ENCODE measurements at places on chromosomes 4 and X.
A peak's percentile ranks its signal among the peaks of the same experiment; 100 is the strongest.

DNA sequence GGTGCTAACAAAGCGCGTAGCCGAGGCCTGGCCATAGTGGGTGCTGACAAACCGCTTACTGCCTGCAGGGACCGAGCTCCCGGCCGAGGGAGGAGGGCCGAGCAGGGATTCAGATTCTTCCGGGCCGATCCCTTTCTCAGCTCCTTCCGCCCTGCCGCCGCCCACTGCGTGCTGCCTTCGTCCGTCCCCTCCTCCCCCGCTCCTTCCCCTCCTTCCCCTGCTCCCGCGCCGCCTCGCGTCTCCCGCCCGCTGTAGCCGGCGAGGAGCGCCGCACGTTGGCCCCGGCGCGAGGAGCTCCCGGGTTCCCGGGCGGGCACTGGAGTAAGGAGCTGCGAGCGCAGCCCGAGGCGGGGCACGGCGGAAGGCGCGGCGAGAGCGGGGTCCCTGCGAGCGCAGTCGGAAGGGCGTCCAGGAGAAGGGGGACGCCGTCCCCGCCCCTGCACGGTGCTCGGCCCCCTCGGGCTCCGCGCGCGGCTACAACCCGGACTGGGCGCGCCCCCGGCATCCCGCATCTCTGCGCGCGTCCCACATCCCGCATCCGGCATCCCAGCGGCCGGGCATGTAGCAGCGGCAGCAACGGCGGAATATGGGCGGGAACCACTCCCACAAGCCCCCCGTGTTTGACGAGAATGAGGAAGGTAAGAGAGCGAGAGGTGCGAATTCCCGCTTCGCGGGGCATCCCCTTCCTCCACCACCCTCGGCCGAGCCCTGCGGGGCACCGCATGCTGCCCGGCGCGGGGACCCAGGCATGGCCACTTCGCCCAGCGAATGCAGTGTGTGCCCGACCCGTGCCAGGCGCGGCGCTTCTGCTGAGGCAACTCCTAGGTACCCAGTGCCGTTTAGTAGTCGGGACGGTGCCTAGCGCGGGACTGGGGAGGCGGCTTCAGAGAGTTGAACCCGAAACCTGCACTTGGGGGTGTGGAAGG, at the start of gene STK32B:
STK32B (plus strand) TSS at position 203 of the 926 bp plus-strand sequence.
- DNase-seq = peak; percentile 65

DNA sequence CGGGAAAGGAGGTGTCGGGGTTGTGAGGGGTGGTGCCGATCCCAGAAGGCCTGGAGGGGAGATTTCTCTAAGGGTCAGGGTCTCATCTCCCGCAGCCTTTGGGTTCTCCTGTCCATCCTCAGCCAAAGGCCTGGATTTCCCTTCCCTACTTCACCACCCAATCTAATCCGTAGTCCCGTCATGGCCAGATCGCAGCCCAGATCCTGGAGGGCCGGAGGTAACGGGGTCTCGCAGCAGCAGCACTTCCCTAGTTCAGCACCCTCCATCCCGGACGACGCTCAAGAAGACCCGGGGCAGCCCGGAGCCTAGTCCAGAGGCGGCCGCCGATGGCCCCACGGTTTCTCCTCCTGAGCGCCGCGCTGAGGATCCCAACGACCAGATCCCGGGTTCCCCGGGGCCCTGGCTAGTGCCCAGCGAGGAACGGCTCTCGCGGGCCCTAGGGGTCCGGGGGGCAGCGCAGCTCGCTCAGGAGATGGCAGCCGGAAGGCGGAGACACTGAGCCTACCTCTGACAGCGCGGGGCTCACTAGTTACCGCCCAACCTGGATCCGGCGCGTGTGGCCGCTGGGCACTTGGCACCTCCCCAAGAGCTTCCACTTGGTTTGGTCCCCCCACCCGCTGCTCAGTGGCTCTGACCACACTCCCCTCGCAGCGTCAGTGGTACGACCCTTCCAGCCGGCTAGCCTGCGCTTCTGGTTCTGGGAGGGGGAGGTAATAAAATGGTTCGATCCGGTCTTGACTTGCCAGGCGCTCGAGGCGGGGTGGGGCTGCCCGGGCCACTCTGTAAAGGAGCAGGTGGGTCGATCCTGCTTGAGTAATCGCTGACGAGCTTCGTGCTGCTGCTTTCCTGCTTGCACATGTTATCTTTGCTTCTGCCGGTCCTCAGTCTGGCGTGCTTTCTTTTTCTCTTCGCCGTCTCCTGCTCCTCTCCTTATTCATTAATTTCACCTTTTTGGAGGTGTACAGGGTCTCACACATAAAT, 3.6 kb downstream of the MAGIX start:
- DNase-seq = peak; percentile 86

- DNase-seq = no peak
Measured at GRCh38 chr4:54743562-54743961, 85.8 kb downstream of the KIT start.

- DNase-seq = no peak
Measured at GRCh38 chr4:123168812-123169211, 227.8 kb upstream of the SPRY1 start.

All from lower lobe of right lung (tissue), 2 donors.